ENCODE measurements at places on chromosomes 16 and 17. TPM values are rescaled to one million over a fixed set of nuclear protein-coding genes. Genes with fewer than 3 reads are reported as not detected.

Gene SLC16A5
- total RNA-seq, result 31.0 TPM

Gene TP53TG3C
- total RNA-seq, result not detected

Gene SLC5A10
- total RNA-seq, result not detected

Gene TMEM235
- not detected for total RNA-seq

Gene KCNJ12
- 2.6 TPM for total RNA-seq

Gene MYH13
- 0.19 TPM for total RNA-seq

Data from spleen (tissue), 13 donors.